NCI-H2081 (cell line): ENCODE measurements at places on chromosomes 16 and 17.

DNA sequence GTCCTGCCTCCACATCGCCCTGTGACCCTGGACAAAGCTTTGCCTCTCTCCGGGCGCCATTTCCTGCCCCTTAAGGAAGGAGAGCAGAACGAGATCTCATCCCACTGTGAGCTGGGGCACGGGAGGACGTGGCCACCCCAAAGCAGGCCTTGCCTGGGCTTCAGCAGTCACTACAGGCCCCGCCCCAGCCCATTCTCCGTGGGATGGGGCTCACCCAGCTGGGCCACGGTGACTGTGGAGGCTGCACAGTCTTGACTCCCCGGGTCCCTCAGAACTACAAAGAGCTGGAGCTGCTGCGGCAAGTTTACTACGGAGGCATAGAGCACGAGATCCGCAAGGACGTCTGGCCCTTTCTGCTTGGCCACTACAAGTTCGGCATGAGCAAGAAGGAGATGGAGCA, 28.2 kb downstream of the MNT start:
- DNase-seq: no peak

GRCh38 chr17:33385713-33386112, 92.6 kb upstream of the ASIC2 start:
- no peak for DNase-seq

DNA sequence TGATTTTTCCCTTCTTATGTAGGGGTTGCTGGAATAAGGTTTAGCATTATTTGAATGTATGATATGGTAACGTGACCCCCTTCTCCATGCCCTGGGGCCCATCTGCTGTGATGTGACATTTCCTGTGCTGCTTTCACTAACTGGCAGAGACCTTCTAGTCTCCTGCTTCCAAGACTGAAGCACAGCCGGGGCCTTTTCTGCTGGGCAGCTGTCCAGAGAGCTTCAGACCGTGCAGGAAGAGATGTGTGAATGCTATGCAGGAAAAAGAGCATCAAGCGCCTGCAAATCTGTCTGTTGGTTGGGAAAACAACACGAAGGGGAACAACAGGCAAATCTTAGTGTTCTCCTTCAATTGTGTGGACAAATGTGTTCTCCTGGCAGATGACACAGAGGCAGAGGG, 128.5 kb downstream of the SPACA3 start:
- no peak for DNase-seq

DNA sequence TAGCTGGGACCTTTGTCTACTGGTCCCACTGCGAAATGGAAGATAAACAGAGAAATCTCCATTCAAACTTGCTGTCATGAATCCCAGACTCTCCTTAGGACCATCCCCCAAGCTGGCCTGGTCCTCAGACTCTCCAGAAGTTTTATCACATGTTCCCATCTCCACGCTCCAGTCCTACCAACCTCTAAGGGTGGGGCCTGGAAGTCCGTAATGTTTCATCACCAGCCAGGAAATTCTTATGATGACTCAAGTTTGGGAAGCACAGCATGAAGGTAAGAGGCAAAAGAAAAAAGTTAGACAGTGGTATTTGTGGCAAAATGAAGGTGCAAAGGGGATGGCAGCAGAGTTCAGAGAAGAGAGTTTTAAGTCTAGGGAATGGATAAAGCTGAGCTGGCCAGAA, 52.7 kb downstream of the ZNF18 start:
- no peak for DNase-seq

GRCh38 chr17:78789663-78790181, 7.6 kb upstream of the CYTH1 start:
- DNase-seq: peak; percentile 84

DNA sequence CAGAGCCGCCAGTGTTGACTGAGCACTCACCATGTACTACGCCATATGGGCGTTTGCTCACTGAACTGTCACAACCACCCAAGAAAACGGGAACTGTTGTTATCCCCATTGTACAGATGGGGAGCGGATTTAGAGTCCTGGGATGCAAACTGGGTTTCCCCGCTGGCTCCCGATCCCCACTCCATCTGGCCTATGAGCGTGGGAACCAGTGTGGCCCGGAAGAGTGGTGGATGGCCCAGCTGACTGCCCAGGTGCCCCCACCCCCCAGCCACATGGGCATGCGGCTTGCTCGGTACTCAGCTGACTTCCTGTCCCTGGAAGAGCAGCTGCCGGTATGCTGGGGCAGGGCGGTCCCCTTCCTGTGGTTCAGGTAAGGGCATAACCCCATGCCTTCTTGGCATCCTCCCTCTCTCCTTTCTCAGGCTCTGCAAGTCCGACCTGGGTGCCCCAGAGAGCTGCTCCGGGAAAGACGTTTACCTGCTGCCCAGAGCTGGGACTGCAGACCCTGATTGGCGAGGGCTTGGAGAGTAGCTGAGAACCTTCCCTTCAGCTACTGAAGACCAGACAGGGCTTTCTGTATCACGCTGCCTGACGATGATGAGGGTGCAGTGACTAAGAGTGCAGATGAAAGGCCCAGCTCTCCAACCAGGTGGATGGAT, 16.2 kb downstream of the SOCS3 start:
- DNase-seq: no peak

GRCh38 chr17:8015236-8015956, 13.0 kb downstream of the GUCY2D start:
- DNase-seq: no peak

- no peak for DNase-seq
Measured at GRCh38 chr17:21024024-21024423, 18.8 kb downstream of the USP22 start.

DNA sequence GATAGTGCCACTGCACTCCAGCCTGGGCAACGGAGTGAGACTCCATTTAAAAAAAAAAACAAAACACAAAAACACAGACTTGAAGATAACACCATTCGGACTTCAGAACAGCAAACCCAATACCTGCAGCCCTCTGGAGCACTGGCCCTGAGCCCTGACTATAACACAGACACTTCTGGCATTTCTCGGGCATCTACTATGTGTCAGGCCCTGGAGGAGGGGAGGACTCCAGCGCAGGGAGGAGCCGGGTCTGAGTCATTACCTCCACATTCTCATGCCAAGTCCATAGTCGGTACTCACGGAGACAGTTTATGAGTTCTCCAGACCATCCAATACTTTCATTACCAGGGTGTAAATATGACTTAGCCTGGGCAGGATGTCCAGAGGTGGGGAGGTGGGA, 48.8 kb downstream of the PITPNM3 start:
- DNase-seq: no peak

GRCh38 chr16:2196162-2196980, at the start of gene CASKIN1:
CASKIN1 (minus strand) TSS chr16:2196605; CDS start chr16:2196432, 173 bp downstream.
- DNase-seq: no peak

GRCh38 chr17:42424991-42425610, 2.0 kb upstream of the CAVIN1 start:
- DNase-seq: no peak

GRCh38 chr16:80463326-80463725, 77.5 kb upstream of the DYNLRB2 start:
- DNase-seq: no peak

- DNase-seq: peak; percentile 54
Measured at GRCh38 chr17:64281962-64282752, 19.1 kb upstream of the TEX2 start.

DNA sequence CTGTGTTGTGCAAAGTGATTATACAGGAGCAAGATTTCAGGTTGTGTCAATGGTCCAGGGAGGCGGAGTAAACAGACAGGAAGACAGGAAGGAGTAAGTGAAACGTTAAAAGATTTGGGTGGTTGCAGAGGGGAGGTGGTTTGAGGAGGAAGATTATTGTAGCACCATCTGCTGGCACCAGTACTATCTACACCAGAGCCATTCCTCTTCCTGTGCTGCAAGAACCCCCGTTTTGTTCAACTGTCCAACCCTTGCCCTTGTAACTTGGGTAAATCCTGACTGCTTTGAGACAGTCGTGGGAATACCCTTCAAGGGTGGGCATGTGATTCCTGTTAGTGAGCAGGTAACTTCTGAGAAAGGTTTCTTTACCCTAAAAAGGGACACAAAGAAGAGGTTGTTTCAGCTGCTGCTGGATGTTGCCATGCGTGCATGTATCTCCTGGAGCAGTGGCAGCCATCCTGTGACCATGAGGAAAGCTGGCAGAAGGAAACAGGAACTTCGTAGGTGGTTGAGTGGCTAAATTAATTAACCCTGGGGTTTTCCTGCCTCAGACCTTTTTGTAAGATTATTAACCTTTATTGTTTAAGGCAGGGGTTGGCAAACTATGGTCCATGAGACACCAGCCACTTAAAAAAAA, 124.1 kb downstream of the PRKCA start:
- DNase-seq: no peak

DNA sequence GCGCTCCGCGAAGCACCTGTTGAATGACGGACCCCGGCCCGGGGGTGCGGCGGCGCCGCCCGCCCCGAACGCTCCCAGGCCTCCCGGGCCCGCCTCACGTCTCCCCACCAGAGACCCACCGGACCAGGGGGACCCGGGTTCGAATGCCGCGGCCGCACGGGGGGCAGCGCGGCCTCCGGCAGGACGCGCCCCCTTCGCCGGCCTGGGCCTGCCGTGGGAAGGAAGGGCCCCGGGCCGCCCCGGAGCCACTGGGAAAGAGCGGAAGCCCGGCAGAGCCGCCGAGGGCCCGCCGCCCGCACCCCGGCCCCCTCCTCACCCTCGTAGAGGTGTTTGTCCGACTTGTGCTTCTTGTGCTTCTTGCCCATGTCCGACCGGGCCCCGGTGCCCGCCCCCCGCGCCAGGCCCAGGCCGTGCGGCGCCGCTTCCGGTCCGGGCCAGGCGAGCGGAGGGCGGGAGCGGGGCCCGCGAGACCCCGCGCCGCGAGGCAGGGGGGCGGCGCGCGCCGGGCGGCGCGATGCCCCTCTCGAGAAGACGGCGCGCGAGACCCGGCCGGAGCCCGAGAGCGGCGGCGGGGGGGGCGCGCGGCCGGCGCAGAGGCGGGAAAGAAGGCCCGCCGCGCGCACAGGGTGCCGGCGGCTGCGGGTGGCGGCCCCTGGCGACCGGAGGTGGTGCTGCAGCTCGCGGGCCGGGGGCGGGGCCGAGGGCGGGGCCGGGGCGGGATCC, at the start of gene BRD7:
Gene BRD7, minus strand, starts transcription at position 579 of the 723 bp plus-strand sequence. Its CDS starts 214 bp downstream, at position 365.
- peak; percentile 57 for DNase-seq

DNA sequence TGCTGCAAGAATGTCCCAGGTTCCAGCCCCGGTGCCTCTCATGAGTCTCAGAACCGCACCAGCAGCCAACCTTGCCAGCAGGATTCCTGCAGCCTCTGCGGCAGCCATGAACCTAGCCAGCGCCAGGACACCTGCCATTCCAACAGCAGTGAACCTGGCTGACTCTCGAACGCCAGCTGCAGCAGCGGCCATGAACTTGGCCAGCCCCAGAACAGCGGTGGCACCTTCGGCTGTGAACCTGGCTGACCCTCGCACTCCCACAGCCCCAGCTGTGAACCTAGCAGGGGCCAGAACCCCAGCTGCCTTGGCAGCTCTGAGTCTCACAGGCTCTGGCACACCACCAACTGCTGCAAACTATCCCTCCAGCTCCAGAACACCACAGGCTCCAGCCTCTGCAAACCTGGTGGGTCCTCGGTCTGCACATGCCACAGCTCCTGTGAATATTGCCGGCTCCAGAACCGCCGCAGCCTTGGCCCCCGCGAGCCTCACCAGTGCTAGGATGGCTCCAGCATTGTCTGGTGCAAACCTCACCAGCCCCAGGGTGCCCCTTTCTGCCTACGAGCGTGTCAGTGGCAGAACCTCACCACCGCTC, 9.8 kb downstream of the ELOB start:
- no peak for DNase-seq

DNA sequence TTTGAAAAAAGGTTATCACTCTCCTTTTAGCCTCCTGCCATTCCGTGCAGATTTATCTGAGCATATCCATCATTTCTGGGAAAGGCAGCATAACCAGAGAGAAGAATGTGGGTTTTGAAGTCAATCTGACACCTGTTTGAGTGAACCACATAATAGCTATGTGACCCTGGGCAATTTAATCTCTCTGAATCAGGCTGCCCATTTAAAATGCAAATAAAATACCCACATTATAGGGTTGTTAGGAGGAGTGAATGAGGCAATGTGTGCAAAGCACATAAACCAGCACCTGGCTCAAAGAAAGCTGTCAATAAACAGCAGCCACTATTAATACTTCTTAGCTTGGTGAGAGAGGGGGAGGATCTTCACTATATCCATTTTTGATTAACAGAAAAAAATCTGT, 88.0 kb downstream of the CACNG1 start:
- DNase-seq: peak; percentile 88

DNA sequence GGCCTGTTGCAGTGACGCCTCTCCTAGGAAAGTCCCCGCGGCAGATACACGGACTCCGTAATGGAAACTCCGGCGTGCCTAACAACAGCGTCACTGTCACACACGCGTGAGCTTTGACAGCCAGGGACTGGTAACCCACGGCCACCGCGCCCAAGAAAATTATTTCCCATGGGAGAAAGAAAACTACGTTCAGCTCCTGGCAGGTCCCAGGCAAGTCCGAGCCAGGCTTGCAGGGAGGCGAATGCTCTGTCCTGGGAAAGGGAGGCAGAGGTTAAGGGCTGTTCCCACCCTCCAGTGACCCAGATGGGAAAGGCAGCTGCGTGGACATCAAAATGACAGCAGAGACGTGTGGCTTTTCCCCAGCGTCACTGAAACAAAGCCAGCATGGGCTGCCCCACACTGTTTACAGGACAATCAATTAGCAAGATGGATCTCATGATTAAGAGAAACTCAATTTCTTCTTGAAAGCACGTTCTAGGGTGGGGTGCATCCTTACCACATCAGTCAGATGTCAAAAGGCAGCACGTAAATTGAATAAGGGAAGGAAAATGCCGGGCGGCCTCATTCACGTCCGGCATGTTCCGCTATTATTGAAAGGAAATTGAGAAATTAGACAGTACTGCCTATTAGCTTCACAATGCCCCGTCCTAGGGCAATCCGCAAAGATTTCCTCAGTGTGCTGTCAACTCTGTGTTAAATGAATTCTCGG, 82.5 kb downstream of the NXN start:
- DNase-seq: no peak

DNA sequence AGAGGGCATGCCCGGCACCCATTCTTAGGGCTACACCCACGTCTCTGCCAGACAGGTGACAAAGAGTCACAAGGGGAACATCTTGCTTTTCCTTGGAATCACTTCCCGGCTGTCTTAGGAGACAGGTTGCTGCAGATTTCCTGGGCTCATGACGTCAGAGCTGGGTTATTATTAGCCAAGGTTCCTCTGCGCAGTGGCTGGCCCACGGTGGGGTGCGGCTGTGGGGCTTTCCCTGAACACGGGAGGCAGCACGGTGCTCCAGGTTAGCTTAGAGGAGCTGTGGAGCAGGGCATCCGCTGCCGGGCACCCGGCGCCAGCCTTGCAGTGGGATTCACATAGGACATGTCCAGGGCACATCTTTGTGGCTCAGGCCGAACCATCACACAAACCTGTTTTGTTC, 118.0 kb upstream of the PLCG2 start:
- no peak for DNase-seq

DNA sequence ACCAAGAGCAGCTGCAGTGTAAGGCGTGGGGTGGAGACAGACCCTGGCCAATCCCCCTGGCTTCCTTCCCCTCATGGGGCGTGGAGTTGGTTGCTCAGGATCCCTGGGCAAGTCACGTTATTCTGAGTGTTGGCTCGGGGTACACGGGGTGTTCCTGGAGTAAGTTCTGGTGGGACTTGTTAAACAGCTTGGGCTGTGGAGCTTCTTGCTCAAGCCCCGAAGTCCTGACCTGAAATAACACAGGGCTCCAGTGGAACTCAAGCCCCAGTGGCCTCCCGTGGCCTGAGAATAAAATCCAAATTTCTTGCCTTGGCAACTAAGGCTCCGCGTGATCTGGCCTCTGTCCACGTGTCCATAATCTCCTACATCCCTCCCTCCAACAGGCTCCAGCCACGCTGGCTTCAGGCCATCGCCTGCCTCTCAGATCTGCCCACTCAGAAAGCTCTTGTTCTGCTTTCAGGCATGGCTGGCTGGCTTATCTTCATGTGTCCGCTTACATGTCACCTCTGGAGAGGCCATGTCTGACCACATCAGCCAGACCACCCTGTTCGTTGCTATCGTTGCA, 49.3 kb upstream of the BCO1 start:
- DNase-seq: no peak

- no peak for DNase-seq
Measured at GRCh38 chr17:80267391-80267790, 6.7 kb downstream of the RNF213 start.
